ENCODE measurements at places on chromosomes 3 and 15.

DNA sequence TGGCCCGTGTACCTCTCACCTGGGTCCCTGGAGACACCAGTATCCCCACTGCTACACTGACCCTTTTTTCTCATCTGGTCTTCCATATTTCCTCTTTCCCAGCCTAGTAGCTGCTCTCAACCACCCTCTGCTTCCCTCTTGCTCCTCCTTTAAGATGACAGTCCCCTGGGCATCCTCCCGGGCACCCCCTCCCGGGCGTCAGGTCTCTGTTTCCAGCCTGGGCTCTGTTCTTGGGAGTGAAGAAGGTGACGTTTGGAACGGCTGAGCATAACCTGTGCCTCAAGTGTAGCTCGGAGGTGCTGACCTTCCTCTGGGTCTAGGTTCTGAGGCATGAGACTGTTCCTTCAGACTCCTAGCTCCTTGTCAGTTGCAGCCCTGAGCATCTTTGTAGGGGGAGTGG lies 101.2 kb downstream of the VGLL4 start:
- DNase-seq = no peak

- peak; percentile 22 for DNase-seq
Measured at GRCh38 chr3:120418866-120419490, 31.8 kb downstream of the FSTL1 start.

GRCh38 chr3:7410782-7411181 lies 549.9 kb downstream of the GRM7 start:
- DNase-seq = no peak

DNA sequence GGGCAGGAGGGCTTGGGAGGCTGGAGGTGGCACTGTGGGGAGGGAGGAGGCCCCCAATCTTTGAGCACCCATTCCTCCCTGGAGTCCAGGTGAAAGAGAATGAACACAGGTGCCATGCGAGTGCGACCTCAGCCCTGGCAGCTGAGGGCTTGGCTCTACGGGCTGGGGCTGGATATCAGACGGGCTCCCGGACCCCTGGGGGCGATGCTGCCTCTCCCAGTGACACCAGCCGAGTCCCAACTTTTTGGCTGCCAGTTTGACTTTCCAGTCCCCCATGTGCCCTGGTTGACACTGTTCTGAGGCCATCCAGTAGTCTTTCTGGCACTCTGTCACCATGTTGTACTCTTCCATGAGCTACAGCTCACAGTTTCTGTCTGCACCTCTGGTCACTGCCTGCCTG lies 1.2 kb downstream of the VILL start:
- no peak for DNase-seq

DNA sequence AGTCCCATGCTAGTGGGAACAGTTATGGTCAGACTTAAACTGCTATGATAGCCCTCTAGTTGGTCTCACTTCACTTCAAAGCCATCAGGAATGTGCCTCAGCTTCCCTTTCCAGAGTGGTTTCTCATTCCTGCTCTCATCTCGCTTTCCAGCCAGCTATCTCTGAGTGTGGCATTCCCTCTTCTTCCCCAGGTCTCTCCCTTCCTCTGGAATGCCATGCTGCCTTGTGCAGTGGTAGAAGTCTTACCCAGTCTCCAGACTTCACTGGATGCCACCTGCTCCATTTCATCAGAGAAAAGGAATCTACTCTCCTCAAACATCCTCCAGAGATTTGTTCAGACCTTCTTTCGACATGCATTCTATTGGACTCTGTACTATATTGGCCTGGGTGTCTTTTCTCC lies 83.0 kb downstream of the AGBL1 start:
- DNase-seq = no peak

- DNase-seq = no peak
Measured at GRCh38 chr3:129558772-129559564, 16.0 kb downstream of the H1-8 start.

- no peak for DNase-seq
Measured at GRCh38 chr15:69658411-69658945, 205.9 kb downstream of the RPLP1 start.

DNA sequence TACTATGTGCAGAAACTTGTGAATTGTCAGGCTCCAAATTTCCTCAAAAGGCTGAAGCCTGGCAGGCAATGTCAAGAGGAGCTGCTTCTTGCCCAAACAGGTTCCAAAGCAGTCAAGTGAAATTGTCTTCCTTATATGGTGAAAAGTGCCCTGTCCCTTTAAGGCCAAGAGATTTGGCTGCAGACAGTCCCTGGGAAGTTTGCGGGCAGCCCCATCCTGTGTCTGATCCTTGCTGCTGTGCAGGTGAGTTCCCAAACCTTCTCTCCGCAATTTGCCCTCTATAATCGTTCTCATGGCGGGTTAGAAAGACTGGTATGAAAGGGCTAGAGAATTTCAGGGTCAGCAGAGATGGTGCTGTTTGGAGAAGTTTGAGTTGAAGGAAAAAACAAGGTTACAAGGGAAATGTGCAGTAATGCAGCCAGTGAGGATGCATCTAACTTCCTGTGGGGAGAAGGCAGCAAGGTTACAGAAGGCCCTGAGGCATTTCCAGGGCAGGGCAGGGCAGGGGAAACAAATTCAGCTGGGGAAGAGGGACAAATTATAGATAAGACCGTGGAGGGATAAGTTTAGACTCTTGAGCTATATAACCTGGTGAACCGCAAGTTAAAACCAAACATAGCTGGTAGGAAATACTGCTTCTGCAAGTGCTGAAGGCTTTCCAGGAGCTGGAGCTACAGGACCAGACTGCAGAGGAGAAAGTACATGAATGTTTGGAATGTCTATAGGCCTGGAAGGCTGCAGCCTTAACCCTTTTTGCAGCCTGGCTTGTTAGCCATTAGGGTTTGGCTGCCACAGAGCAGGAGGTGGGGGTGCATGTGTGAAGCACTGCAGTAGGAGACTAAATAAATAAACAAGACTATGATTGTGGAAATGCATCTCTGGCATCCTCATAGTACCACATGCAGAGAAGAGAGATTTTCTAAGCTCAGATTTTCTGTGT lies 256.2 kb upstream of the IL12A start:
- no peak for DNase-seq

- no peak for DNase-seq
Measured at GRCh38 chr3:174276826-174277225, 582.3 kb upstream of the NAALADL2 start.

DNA sequence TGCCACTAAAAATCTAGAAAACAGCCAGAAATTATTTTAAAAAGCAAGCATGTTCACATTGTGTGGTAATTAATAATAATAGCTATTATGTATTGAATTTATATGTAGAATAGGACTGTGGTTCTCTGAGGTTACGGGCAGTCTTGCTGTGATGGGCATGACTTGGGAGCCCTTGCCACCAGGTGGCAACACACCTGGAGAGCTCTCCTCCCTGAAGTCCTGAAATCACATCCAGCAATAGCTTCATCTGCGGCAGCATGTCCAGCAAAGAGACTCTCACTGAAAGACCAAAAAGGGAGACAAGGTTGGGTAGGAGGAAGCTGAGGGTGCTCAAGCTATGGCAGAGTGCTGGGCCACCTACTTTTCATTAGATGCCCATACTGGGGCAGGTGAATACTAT lies 206.8 kb upstream of the IL12A start:
- no peak for DNase-seq

GRCh38 chr3:157410945-157411344 lies 25.7 kb upstream of the PTX3 start:
- no peak for DNase-seq

DNA sequence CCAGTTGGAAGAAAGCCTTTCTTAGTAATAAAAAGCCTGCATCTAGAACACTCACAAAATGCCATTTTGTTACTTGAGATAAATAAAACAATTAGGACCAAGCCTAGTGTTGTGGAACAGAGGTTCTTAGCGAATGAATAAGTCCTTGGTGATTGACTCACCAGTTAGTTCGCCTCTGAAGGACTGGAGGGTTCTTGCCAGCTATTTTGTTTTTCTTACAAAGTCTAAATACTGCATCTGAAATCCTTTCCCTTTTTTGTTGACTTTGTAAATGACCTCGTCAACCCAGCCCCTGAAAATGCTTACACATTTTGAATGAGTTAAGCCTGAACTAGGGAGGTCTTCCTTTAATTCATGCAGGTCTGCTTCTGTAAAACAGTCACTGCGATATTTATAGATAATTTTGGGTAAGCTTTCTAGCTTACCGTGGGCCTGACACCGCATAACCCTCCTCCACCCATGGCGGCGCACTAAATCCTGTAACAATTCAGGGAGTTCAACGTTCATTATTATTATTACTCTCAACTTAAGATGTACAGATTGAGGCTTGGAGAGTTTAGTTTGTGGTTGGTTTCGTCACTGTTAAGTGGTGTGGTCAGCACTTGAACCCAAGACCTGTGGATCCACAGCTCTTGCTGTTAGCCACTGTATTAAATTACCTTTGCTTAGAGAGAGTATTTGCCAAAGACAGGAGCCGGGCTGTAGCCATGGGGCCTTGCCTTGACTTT lies 45.0 kb upstream of the SACM1L start:
- DNase-seq = no peak

GRCh38 chr3:66464512-66464894 lies 36.3 kb downstream of the LRIG1 start:
- no peak for DNase-seq

- DNase-seq = peak; percentile 11
Measured at GRCh38 chr3:14806641-14807263, 12.0 kb upstream of the FGD5 start.

- no peak for DNase-seq
Measured at GRCh38 chr3:43152649-43153048, 46.8 kb upstream of the POMGNT2 start.

GRCh38 chr3:123027292-123028232 lies at the start of gene SEMA5B:
SEMA5B (minus strand) TSS chr3:123027763; CDS start chr3:122961263, 66,500 bp downstream.
- DNase-seq = peak; percentile 17

DNA sequence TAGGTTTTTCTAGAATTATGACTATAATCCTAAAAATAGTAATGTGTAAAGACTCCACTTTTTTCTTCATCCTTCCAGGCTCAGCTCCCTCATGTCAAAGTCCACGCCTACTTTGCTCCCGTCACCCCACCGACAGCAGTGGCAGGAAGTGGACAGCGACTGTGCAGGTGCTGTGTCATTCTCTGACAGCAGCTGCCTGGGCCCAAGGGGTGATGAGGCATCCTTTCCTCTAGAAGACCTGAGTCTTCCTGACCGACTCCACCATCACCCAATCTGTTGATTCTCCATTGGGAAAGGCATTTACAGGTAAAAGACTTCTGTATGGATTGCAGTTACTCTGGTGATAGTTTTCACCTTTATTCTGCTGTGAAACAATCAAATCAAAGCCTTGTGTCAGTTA lies 54.8 kb downstream of the UBP1 start:
- peak; percentile 27 for DNase-seq

DNA sequence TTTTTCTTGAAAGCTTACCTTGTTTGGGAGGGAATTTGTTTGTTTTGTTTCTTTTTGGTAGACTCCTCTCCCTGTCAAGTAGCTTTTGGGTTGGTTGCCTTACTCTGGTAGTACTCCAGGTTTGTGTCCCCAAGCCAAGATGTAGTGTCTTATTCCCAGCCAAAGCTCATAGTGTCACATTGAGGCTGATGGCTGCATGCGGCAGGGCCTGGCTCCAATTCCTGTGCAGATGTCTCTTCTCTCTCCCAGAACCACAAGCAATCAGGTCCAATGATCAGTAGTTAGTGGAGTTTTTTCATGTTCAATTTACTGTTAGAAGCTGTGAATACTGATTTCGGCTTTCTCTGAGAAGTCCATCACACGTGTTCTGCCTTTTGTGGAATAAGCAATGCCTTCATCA lies 221.1 kb upstream of the THBS1 start:
- DNase-seq = no peak

GRCh38 chr3:174099724-174100123 lies 702.2 kb downstream of the NLGN1 start:
- DNase-seq = no peak

GRCh38 chr3:119585856-119586570 lies 6.7 kb downstream of the ADPRH start:
- no peak for DNase-seq

Data from CD4-positive, alpha-beta T cell treated with Interleukin-6 for 4 hours (primary cell).